ENCODE measurements at places on chromosomes 1 and 21.
A peak's percentile ranks its signal among the peaks of the same experiment; 100 is the strongest.

- no peak for DNase-seq
These were observed 289.4 kb downstream of the ADGRL2 start for GRCh38 chr1:82090104-82090503.

GRCh38 chr1:121414905-121415304 is 230.1 kb downstream of the SRGAP2C start:
- DNase-seq = no peak

- no peak for DNase-seq
These were observed 169.2 kb upstream of the B3GALT2 start for GRCh38 chr1:193355626-193356025.

DNA sequence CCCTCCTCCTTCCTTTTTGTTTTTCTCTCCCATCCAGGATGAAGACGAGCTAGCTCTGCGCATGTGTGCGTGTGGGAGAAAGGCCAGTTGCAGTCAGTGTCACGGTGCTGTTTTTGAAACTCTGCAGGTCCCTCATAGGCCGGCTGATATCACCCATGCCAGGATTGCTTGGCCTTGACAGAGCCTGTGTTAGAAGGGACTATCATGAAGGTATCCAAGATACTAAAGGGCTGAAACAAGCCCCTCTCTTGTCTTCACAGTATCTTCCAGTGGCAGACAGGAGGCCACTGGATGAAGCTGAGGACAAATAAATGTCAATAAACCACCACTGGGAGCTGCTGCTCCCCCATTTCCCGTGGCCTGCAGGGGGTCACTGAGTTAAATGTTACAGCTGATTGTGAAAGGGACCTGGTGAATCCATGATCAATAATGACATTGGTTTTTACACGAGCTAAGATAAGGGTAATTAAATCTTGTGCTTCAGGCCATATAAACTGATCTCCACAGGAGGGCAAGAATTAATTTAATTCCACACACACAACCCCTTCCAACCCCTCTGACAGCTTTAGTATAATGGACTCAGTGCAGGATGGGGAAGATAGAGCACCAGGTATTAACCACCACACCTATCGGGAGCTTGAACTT is 64.6 kb upstream of the TARBP1 start:
- no peak for DNase-seq

DNA sequence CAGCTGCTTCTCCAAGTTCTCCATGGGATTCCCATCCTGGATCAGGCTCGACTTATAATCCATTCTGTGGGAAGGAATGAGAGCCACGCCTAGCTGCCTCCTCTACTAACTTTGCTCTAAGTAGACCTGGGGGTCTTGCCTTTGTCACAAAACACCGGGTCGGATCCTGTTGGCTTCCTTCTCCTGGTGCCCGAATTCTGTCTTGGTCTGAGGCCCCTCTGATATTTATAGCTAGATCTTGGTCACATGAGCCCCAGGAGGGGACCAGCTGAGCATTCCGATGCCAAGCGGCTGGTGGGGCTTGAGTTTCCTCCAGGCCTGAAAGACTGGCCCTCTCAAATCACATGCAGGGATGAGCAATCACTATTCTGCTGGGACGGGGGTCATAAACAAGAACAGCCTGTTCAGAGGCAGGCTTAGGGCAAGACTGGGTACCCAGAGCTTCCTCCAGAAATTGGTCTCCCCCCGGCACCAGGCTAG is at the start of gene TRIM63:
TSS of gene TRIM63 (minus strand) at position 199 of the 480 bp plus-strand sequence. CDS start at position 63, 136 bp downstream.
- DNase-seq = no peak

GRCh38 chr21:36605426-36605825 is 93.5 kb upstream of the SIM2 start:
- DNase-seq = no peak

DNA sequence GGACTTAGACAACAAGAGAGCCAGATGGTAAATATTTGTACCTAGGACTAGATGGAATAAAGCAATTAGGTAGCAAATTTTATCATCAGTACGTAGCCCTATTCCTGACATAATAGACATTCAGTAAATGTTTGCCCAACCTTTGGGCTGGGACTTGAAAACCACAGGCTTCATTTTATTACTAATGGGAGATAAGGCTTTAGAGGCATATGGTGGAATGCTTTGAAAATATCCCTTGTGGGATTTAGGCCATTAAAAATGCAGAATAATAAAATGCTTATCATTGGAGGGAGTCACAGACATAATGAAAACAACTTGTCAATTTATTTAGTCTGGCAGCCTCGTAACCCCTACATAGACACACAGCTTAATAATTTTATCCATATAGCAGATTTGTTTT is 296.1 kb upstream of the SPAG17 start:
- DNase-seq = no peak

DNA sequence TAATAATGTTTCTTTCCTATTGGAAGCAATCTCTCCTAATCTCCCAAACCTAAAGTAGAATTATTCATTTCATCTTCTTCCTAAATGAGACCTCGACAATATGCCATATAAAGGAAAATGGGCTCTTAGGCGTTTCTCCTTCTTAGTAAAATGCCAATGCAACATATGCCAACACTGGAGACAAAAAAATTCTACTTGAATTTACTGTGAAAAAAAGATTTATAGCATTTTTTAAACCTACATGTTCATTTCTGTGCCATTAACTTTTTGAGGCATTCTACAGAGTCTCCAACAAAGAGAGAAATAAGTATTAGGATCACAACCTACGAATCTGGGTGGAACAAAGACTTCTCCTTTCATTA is 1.3 kb downstream of the WDR47 start:
- no peak for DNase-seq

GRCh38 chr1:167438171-167439138 is 79.9 kb downstream of the CD247 start:
- DNase-seq = no peak

- no peak for DNase-seq
These were observed 44.8 kb upstream of the CDC7 start for GRCh38 chr1:91455896-91456295.

DNA sequence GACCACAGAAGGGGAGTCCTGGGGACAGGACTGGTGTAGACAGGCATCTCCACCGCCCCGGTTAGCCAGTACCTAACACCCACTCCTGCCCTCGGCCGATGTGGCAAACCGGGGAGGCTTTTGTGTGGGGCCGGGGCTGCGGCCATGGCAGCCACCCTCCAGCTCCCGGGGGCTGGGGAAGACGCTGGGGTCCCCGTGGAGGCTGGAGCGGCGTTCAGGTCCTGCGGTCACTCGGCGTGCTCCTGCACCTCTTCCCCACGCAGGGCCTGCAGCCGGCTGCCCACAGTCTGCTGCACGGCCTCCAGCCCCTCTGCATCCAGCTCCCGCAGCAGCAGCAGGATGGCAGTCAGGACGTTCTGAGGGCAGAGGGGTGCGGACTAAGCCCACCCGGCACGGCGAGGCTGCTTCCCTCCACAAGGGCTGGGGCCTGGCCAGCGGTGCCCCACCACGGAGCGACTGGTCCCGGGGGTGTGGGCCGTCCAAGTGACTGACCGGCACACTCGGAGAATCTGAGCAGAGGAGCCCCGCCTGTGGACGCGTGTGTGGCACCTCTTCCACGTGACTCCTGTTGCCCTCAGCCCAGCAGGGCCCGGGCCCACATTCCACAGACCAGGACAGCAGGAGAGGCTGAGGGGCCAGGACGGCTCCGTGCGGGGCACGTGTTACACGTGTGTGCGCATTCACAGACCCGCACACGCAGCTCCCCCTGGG is 9.1 kb downstream of the CFAP410 start:
- DNase-seq = no peak

DNA sequence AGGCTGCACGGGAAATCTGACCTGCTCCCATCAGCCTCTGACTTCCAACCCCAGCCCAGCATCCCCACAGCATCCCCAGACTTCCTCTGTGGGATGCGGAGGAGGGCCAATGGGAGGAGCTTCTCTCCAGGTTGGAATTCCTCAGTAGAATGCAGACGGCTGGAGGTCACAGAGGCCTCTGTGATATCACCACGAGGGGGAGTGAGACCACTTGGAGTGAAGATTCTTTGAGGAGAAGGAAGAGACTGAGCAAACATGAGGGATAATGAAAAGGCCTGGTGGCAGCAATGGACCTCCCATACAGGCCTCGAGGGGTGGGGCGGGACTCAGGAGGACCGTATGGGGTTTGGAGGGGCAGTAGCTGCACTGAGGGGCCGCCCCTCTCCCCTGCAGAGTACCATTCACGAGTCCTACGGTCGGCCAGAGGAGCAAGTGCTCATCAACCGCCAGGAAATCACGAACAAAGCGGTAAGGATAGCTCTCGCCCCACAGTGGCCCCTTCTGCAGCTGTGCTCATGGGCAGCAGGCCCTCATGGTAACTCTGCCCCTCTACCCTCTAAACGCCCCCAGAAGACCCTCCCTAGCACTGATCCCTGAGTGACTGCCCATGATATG is at the start of gene CATSPER4:
TSS of gene CATSPER4 (plus strand) at position 230 of the 615 bp plus-strand sequence. CDS start at position 256, 26 bp downstream.
- DNase-seq = no peak

GRCh38 chr1:245788269-245788668 is 633.5 kb downstream of the KIF26B start:
- no peak for DNase-seq

- DNase-seq = no peak
These were observed 167.1 kb downstream of the LYPLAL1 start for GRCh38 chr1:219340796-219341195.

DNA sequence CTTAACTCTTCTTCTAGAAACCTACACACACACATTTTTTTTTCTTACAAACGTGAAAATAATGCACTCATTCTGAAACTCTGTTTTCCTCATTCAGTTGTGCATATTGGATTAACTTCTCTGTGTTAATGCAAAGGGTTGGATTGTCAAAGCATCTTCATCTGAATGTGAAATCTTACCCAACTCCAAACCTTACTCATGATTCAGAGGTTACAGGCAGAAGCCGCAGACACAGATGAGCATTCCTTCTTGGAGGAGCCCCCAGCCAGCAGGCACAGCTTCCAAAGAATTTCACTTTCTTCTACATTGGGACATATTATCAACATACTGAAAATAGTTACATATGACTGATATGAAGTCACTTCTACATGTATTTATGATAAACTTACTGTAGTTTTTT is 15.7 kb downstream of the PATJ start:
- DNase-seq = no peak

GRCh38 chr1:199394856-199395255 is 632.7 kb upstream of the NR5A2 start:
- no peak for DNase-seq

DNA sequence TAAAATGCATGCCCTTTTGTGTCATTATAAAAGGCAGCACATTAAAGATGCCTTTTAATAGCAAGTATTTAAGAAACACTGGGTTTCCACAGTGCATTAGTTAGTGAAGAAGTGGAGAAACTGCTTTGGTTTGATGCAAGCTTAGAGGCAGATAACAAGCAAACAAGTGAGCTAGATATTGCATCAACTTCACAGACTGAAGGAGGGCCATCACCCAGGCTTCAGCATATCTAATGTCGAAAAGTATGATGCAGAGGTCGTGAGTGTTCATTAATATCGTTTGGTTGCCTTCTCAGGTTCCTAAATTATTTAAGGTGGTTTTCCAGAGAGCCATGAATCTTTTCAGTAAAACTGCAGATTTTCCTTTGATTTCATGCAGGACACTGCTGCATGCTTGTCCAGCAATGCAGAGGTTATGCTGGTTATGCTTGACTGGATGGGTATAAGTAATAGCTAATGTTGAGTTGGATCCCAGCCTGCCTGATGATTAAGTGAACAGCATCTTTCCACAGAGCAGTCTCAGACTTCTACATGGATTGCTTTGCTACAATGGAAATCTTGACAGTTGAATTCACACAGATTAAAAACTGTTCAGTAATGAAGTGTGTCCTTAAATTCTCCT is 69.7 kb upstream of the IPO9 start:
- no peak for DNase-seq

DNA sequence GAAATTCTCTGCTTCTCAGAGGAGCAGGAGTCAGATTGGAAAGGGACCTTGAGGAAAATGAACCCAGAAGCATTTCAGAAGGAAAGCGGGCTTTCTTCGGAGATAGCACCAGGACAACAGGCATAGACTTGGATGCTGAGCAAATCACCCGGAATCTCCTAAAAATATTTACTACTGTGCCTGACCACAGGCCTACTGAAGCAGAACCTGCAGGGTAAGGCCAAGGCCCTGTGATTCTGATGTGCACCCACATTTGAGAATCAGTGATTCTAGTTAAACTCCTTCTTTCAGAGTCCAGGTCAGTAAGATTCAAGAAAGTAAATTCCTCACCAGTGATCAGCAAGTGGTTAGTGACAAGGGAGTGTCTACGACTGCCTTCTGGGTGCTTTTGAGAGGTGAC is 307.3 kb upstream of the DUSP10 start:
- no peak for DNase-seq

GRCh38 chr1:241459186-241459802 is 60.3 kb downstream of the FH start:
- no peak for DNase-seq

- no peak for DNase-seq
These were observed 3.6 kb downstream of the PRKAB2 start for GRCh38 chr1:147168626-147169058.

GRCh38 chr21:27805696-27806095 is 838.8 kb upstream of the ADAMTS5 start:
- DNase-seq = no peak

- no peak for DNase-seq
These were observed 332.4 kb downstream of the CAMTA1 start for GRCh38 chr1:7117399-7118281.

DNA sequence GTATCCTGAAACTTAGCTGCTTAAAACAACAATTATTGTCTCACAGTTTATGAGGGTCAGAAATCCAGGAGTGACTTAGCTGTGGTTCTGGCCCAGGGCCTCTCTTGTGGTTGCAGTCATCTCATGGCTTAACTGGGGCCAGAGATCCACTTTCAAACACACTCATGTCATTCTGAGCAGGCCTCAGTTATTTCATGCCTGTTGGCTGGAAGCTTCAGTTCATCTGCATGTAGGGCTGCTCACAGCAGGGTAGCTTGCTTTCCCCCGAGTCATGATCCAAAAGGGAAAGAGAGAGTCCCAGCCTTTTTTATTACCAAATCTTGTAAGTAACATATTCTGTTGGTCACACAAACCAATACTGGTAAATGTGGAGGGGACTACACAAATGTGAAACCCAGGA is 96.6 kb upstream of the B3GALT2 start:
- no peak for DNase-seq

DNA sequence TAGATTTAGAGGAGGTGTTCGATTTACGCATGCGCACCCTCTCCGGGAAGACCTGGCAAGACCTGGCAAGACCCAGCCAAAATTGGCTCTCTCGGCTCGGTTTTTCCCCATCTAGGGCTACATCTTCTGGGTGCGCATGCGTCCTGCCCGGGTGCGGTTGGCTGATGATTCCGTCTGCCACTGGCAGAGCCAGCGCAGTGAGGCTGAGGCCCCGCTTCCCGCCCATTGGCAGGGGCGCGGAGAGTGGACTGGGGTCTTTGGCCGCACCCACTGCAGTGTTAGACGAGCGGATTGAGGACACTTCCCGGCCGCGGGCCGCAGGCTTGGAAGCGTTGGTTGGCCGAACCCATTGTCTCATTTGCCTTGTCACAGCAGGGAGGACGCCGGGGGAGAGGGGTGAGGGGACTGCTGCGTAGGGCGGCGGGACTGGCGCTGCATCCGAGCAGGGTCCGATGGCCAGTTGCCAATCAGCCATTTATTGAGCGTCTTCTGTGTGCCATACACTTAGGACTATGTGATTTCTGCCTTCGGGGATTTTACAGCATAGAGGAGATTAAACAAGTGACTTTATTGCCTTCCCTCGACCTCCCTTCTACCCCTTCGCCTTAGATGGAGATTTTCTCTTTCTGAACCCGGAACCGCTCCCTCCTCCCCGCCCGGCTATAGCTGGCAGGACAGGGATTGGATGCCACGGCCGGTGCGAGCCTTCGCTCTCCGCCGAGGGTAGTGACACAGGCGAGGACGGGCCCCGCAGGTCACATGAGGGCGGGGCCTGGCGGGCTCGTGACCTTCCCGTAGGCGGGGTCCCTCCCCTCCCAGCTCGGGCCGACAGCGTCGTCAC is 43.7 kb downstream of the MEF2D start:
- peak; percentile 88 for DNase-seq

- no peak for DNase-seq
These were observed 28.4 kb downstream of the RNF11 start for GRCh38 chr1:51264451-51264850.

Data from activated naive CD4-positive, alpha-beta T cell (primary cell).